ENCODE measurements at places on chromosomes 7 and 10.

DNA sequence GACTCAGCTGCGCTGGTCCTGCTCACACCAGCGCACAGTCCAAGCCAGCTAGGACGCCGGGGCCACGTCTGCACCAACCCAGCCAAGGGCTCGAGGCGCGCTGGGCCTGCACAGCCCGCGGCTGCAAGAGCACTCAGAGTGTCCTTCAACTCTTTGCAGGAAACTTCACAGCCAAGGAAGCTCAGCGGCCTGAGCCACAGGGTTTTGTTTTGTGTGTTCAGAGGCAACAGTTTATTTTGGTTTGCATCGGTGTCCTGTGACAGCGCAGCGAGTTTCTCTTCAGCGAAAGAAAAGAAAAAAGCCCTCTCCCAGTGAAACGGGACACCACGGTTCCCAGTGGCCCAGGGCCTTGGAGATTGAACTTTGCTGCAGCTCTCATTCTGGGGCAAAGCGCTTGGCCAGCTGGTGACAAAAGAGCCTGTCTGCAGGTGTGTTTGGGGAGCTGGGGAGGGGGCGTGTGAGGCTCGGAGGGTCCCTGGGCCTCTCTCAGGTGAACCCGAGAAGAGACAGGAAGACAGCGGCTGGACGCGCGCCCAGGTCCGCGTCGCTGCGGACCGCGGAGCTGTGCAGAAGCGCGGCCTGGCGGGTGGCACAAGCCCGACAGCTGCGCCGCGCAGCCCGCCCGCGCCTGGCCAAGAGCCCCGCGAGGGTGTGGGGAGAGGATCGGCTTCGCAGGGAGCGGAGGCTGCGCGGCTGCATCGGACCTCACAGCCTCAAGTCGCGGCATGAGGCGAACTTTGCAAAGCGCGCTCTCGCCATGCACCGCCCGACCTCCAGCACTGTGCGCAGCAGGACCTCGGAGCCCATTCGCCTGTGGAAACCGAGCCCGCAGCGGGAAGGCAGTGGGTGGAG, 922 bp downstream of the CXCL12 start:
- DNase-seq = no peak

- DNase-seq = no peak
These were observed 15.0 kb upstream of the STN1 start for GRCh38 chr10:103932971-103933370.

GRCh38 chr10:121928528-121928884, 675 bp upstream of the ATE1 start:
- DNase-seq = no peak

DNA sequence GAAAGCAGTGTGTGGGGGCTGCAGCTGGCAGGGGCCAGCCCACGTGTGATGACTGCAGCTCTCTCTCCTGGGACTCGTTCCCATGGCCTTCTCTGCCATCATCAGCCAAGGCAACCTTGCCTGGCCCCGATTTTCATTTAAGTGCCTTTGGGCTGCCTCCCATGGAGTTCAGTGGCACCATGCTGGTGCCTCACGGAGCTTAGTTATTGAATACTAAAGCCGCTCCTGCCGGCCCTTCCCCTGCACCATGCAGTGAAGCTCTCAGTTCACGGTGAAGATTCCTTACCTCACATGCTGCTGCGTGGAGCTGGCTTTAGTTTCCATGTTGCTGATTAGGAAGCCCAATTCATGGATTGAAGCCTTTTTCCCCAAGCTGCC, 141.5 kb upstream of the EEPD1 start:
- no peak for DNase-seq

DNA sequence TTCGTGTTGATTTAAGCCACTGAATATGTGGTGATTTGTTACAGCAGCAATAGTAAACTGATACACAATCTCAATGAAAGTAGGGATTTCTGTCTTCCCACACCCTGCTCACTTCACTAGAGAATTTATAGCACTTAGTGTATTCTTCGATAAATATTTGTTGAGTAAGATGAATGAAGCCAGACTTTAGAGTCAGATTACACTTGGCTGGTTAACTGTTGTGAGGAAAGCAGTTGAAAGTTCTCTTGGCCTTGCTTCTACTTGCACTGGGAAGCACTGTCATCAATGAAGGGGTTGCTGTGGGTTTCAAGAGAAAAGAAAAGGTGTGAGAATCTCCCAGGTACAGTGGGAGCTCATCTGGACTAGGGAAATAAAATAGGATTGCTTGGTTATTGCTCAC, 82.1 kb upstream of the IGFBP3 start:
- DNase-seq = no peak

DNA sequence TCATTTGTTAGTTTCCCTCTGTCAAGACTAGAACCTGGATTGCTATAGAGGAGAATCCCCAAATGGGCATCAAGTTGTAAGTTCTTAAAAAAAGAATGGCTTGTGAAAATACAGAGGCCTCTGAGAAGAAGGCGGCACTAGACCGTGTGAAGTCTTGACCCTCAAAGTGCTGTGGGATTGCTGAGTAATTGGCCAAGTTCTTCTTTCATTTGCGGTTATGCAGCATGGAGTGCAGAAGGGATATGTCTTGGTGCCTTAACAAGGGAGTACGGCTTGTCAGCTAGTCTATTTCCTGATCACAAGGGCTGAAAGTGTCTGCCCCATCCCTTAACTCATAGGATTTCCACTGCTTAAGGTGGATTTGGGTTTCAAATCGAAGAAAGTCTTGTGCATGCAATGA, 81.2 kb downstream of the MKX start:
- DNase-seq = no peak

DNA sequence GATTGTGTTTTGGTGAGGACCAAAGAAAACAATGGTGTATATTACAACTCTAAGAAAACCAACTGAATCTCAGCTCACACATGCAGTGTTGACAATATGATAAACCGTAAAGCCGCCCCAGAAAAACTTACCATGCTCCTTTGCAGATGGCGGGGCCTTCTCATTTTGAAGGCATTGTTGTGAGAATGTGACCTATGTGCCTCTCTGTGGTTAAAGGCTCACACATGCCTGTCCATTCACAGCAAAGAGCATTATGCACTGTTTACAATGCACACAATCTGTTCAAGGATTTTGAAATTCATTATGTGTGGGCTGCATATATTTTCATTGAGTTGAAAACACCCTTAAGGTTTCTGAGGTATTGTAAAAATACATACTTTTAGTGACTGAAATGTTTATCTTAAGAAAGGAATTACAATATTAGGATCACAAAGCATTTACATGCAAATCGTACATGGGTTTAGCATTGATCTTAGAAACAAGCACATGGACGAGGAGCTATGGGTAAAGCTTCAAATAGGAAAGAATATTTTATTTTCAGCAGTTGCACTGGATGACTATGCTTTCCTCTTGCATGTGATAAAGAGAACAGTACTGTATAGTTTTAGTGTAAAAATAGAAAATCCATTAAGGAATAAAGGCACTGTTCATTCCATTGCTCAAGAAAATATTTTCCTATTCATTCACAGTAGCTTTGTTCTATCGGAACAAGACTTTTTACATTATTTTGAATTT, 334.3 kb downstream of the ARL4A start:
- no peak for DNase-seq

DNA sequence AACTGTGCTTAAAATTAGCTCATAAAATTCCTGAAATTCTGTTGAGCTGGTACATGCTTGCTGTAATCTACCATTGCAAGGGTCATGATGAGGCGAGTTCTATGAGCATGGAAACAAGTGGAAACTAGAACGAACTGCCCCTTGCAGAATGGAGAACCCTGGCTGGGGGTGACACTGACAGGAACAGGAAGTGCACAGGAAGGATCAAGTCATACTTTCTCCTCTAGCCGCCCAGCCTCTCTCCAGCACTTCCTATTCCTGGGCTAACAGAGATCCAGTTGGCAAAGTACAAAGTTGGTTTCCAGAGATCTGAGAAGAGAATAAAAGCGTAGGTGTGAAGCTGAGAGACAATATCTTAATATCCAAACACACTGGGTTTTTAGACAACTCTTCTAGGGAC, 414.2 kb upstream of the PODXL start:
- no peak for DNase-seq

- no peak for DNase-seq
These were observed 328.7 kb downstream of the TCERG1L start for GRCh38 chr10:130982802-130983201.
